ENCODE measurements at places on chromosomes 13 and 19.

GRCh38 chr19:17861542-17862402, 2.1 kb downstream of the RPL18A start:
- DNase-seq, result no peak

DNA sequence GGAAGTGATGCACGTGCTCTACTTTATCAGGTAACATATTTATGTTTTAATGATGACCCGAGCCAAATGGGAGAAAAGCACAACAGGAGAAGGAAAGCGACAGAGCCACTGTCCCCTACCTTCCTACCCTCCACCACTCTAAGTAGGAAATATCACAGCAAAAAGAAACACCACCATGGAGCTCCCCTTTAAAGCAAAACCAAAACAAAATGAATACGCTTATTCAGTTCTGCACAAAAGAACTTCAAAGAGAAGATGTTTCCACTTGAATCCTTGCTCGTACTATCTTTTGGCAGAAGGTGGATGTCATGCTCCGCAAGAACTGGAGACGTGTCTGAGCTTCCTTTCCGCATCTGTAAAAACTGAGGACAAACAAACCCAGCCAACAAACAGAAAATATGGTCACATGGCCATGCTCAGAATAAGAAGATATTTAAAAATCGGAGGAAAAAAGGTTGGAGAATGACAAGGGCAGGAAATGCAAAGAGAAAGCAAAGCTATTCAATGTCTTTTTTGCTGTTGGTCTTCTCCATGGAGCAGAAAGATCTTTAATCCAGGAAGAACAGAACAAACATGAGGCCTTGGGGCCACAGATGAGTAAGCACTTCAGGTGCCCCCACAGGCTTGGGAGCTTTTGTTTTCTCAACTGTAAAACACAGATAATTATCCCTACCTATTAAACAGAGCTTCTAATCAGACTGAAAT, 19.5 kb downstream of the N4BP2L1 start:
- no peak for DNase-seq

- DNase-seq, result no peak
These were observed 361.9 kb upstream of the GPC6 start for GRCh38 chr13:92864584-92865284.

GRCh38 chr13:41137241-41137640, 4.6 kb upstream of the KBTBD6 start:
- DNase-seq, result no peak

GRCh38 chr19:2591537-2592291, 110.8 kb downstream of the GNG7 start:
- DNase-seq, result no peak

GRCh38 chr19:37635076-37636056, 19.9 kb downstream of the ZFP30 start:
- DNase-seq, result no peak

DNA sequence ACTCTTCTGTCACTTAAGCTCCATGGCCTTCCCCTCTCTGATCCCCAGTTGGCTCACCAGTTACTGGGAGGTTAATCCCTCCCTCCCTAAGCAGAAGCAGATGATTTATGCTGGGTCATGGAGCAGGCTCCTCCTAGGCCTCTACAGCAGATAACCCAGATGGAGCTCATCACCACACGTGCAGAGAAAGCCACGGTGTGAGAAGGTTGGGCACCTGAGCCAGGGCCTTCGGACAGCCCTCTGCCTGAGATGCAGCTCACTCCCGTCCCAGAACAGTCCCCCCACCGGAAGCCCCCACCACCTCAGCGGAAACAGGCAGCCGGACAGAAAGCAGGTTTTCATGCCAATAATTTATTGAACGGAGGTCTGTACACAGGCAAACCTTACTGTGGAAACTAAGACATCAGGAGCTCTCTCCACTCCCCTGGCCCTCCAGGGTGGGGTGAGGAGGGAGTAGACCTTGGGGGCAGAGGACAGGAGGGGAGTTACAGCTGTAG, 9.8 kb downstream of the ZNF526 start:
- no peak for DNase-seq

DNA sequence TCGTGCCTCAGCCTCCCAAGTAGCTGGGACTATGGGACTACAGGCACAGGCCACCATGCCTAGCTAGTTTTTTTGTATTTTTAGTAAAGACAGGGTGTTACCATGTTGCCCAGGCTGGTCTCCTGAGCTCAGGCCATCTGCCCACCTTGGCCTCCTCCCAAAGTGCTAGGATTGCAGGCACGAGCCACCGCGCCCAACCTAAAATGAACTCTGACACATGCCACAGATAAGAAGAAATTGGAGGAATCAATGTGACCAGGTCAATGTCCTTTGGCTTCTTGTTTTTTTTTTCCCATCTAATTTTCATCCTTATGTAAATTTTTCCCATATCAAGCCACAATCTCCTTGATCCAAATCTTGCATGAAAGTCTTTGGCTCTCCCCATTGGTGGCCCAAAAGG, 68.1 kb upstream of the SOX21 start:
- DNase-seq, result no peak

DNA sequence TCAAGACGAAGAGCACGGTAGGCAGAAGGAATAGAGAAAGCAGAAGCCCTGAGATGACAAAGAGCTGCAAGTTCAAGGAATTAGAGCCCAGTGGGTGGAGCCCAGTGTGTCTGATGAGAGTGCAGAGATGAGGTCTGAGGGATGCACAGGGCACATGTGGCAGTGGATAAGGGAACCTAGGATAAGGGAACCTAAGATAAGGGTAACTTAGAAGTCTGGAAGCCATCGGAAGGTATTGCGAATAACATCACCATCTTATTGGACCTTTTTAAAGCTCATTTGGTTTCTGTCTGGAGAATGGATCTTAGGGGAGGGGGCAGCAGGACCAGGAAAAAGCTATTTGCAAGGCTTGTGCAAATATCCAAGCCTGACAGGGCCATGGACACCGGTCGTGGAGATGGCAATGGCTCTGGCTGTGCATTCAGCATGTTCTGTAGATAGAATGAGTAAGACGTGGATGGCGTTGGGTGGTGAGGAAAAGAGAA, 1.3 kb downstream of the FPR3 start:
- DNase-seq, result no peak

DNA sequence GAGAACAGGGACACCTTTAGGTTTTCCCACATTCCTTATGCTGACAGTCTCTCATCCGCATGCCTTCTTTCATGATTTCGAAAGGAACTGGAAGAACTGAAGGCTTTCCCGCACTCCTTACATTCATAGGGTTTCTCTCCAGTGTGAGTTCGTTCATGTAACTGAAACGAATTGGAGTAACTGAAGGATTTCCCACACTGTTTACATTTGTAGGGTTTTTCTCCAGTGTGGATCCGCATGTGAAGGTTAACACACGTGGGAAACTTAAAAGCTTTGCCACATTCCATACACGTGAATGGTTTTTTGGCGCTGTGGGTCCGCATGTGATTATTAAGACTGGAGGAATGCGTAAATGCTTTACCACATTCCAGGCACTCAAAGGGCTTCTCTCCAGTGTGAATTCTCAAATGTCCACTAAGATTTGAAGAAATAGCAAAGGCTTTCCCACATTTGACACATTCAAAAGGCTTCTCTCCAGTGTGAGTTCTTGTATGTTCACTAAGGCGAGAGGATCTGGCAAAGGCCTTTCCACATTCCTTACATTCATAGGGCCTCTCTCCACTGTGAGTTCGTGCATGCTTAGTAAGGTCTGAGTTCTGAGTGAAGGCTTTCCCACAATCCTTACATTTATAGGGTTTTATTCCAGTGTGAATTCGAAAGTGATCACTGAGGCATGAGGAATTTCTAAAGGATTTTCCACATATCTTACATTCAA, 22.0 kb downstream of the ZNF266 start:
- no peak for DNase-seq

GRCh38 chr13:20580257-20580656, 13.3 kb downstream of the IFT88 start:
- no peak for DNase-seq

DNA sequence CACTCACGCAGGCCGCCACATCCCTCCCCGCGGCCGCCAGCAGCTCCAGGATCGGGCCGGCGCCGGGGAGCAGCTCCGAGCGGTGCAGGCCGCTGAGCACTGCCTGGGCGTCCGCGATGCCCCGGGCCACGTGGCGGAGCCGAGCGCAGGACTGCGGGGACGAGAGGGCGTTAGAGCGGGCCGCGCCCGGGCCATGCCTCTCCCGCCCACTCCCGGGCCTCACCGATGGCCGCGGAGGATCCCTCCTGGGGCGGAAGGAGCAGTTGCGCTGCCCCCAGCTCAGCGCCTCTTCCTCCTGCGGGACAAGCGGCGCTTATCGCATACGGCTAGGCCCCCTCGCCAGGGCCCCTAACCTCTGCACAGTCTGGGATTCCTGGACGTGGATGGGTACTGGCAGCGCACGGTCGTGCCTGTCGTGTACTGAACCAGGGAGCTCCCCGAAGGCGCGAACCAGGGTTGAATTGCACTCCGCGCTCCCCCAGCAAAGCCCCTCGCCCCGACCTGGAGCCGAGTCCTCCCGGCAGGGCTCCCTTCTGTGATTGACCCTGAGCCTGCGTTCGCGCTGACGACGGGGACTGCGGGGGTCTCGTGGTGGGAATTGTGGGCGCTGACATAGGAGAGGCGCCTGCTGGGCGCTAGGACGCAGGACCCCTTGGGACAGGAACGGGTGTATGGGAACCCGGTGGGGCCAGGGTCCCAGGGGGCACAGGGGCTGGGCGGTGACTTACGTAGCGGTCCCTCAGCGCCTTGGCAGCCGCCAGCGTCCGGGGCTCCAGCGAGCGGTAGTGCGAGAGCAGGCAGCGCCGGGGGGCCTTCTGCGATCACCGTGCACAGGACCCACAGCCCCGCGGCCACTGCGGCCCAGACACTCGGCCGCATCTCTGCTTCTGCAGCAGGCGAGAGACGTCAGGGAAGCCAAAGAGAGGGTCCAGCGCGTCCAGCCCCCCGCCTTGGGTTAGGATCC, 673 bp downstream of the IFNL4 start:
- no peak for DNase-seq

DNA sequence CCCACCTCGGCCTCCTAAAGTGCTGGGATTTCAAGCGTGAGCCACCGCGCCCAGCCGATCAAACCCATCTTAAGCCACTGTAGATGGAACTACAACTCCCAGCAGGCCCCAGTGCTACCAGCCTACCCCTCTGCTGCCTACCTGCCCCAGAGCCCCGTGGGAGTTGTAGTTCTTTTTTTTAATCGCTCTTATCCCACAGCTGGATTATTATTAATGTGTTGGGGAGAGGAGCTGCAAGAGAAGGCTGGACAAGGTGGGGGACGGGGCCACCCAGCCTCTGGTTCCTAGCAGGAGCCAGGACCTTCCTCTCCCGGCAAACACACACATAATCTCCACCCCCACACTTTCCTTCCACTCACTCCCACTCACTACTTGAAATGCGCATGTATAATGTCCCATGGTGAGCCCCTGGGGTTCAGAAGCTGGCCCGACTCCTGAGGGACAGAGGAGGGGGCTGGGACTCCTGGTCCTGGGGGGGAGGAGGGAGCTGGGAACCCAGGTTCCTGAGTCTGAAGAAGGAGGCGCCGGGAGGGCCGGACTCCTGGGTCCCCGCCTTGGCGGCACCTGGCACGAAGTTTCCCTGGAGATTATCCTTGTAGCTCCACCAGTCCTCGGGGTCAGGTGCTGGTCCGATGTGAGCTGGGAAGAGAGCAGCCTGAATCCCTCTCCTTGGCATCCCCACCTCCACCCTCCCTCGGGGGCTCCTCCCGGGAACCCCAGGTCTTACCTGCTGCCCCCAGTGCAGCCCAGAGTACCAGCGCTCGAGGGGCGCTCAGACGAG, 958 bp downstream of the CA11 start:
- peak; percentile 60 for DNase-seq

GRCh38 chr13:37069597-37070103, 10.2 kb upstream of the SUPT20H start:
- no peak for DNase-seq

DNA sequence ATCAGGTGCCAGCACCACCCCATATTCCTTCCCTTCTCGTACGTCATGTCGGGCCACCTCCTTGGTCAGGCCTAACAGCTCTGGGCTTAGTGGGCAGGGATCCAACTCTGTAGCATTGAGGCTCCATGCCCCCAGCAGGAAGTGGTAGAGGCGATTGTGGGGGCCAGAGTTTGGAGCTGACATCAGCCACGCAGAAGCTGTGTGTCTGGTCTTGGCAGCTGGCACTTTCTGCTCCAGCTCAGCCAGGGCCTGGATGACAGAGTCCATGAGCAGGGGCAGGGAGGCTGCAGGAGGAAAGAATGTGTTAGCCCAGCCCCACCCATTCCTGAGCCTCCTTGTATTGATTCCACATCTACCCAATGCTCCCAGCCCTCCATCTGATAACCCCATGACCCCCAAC, 3.0 kb downstream of the PGLYRP2 start:
- no peak for DNase-seq
